Fibroblast of the aortic adventitia (primary cell): ENCODE measurements at places on chromosomes 3 and 15. TPM values are rescaled to one million over a fixed set of nuclear protein-coding genes. Genes with fewer than 3 reads are reported as not detected.

Gene FETUB
- not detected in 2 replicates for total RNA-seq

Gene RAB7A
- total RNA-seq, result 96.8 and 166 TPM in 2 replicates

Gene SLC49A4
- total RNA-seq, result 24.1 and 30.0 TPM in 2 replicates

Gene C2CD4B
- total RNA-seq, result not detected in 2 replicates

Gene CCK
- 2.3 TPM in 1 of 2 replicates, not detected in the other for total RNA-seq

Gene ROPN1
- not detected in 2 replicates for total RNA-seq
